Pulmonary artery endothelial cell (primary cell): ENCODE measurements at places on chromosomes 16 and 17.

DNA sequence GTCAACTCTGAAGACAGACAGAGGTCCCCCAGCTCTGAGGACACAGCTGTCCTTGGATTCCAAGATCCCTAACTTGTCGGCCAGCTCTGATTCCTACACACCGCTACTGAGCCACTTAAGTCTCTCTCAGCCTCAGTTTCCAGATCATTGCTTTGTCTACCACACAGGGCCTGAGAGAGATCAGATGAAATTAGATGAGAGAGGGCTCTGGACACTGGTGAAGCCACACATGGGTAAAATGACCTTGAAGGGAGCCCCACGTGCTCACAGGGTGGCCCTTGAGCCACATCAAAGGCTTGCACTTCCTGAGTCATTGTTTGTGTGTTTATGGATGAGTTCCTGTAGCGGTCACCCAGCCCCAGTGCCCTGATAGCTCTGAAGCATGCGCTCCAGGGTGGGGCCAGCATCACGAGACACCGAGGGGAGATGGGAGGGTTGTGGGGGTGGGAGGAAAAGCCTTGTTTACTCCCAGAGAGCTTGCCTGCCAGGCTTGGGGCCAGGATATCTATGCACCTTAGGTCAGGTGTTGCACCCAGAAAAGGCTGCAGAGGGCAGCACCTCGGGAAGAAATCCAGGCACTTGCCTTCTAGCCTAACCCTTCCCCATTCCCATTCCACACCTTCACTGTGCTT lies 32.7 kb upstream of the SLC6A2 start:
- DNase-seq: no peak

GRCh38 chr16:15450624-15451023 lies 16.2 kb downstream of the BMERB1 start:
- no peak for DNase-seq

GRCh38 chr17:40312131-40312731 lies 3.3 kb downstream of the RARA start:
- DNase-seq: no peak

DNA sequence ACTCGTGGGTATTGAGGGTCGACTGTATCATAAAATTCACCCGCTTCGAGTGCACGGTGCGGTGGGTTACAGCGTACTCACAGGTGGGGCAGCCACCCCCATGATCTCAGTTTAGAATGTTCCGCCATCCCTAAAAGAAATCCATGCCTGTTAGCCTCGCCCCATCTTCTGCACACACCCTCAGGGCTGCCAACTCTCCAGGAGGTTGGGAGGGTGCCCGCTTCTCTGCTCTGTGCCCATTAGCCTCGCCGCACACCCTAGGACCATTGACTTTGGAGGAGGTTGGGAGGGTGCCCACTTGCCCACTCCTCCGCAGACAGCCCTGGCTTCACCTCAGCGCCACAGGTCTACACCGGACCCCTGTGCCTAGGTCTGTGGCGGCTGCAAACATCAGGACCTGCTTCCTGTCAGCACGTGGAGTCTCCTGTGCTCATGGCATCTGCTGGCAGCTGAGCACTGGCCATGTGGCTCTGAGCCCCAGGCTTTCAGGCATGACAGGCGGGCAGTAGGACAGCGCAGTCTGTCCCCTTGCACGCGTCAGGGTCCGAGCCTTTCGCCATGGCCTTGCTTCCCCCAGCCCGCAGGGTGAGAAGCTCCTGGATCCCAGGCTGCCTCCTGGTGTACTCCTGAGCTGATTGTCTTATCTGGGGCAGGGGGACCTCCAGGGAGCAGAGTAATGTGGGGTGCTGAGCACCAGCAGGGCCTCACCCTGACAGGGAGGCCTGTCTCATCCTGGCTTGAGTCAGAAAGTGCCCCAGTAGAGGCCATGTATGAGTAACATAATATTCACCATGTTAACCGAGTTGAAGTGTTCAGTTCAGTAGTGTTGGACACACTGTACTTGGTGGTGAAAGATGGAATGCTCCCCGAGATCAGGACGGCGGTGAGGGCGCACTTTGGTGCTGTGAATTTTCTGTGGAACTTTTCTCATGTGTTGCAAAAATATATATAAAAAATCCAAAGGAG lies 21.9 kb downstream of the NME3 start:
- DNase-seq: no peak

DNA sequence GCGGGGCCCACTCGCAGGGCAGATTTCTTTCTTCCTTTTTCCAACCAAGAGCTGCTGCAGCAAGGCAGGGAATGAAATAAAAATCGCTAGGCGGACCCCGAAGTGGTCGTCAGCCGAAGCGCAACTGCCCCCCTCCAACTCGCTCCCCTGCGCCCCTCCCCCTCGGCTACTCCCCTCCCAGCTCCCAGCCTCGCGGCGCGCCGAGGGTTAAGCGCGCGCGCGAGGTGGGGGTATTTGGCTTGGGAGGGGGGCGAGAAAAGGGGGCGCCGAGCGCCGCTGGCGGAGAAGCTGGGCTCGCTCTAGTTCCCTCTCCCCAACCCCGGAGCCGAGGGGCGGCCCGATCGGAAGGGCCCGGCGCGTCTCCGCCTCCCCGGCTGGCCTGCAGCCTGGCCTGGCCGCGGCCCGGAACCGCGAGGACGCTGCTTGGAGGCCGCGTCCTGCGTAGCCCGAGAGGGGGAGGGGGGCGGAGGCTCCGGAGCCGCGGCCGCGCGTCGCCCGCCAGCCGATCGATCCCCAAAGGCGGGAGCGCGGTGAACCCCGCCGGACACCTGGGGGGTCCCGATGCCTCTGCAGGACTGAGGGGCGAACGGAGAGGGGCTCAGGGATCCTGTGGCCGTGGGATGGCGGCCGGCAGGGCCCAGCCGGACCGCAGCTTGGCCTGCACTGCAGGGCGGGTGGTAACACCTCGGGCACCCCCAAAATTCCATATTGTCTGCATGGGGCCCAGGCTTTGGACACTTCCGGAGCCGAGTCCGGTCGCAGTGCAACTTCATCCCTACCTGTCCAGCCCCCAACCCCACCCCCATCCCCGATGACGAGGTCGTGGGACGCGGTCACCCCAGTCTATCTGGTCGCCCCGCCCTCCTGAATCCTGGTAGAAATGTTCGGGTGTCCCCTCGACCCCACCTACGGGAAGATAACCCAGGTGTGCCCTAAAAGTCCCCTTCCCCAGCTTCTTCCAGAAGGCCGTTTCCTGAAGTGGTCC lies 4.9 kb upstream of the CBX4 start:
- DNase-seq: no peak

- DNase-seq: no peak
Measured at GRCh38 chr16:77993111-77993985, 29.0 kb upstream of the CLEC3A start.

DNA sequence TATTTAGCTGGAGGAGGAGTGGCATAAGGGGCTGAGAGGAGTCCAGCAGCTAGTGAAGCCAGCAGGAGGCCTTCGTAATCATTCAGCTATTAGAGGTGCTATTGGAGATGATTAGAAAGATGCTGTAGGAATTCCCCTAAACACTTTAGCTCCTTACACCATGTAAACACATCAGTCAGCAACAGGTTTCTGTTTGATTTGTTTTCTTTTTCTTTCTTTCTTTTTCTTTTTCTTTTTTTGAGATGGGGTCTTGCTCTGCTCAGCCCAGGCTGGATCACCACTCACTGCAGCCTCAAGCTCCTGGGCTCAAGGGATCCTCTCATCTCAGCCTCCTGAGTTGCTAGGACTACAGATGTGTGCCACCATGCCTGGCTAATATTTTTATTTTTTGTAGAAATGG lies 10.6 kb upstream of the SEPHS2 start:
- DNase-seq: no peak

DNA sequence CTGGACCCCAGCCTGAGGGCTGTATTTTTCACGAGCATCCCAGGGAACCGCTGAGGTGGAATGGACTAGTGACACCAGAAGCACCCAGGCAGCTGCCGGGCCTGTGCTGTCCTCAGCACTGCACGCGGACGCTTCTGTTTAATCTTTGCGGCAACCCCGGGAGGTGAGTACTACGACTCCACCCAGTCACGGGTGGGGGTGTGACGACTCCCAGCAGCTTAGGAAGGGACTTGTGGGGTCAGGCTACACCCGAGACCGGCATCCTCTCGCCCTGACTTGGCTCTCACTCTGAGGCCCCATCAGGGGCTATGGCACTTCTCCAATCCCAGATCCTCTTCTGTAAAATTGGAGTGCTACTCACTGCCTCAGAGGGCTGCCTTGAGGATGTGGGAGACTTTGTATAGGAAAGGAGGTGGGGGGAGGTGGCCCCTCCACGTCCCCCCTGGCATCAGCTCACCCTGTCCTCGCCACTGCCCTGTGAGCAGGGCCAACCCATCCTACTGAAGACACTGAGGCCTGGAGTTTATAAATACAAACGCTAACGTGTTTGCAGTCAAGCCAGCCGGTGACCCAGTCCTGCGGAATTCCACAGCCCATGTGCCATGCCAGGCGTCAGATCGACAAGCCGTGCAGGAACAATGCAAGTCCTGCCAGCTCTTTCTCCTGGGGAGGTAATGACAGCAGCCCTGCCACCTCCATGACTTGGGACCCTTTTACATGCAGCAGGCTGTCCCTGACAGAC lies 44.4 kb downstream of the PPL start:
- no peak for DNase-seq

DNA sequence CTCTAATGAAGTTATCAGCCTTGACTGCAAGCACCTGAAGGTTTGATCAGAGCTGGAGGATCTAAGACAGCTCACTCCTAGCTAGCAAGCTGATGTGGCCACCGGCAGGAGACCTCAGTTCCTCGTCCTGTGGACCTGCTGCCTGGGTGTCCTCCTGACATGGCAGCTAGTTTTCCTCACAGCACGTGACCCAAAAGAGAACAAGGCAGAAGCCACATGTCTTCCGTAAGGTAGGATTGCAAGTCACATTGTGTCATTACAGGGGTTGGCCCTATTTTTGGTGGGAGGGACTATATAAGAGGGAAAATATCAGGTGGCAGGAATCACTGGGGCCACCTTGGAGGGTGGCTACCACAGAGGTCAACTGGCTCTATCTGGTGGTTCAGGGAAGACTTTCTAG lies 18.1 kb upstream of the WWOX start:
- no peak for DNase-seq

- no peak for DNase-seq
Measured at GRCh38 chr17:73293031-73293430, 18.8 kb downstream of the CDC42EP4 start.

DNA sequence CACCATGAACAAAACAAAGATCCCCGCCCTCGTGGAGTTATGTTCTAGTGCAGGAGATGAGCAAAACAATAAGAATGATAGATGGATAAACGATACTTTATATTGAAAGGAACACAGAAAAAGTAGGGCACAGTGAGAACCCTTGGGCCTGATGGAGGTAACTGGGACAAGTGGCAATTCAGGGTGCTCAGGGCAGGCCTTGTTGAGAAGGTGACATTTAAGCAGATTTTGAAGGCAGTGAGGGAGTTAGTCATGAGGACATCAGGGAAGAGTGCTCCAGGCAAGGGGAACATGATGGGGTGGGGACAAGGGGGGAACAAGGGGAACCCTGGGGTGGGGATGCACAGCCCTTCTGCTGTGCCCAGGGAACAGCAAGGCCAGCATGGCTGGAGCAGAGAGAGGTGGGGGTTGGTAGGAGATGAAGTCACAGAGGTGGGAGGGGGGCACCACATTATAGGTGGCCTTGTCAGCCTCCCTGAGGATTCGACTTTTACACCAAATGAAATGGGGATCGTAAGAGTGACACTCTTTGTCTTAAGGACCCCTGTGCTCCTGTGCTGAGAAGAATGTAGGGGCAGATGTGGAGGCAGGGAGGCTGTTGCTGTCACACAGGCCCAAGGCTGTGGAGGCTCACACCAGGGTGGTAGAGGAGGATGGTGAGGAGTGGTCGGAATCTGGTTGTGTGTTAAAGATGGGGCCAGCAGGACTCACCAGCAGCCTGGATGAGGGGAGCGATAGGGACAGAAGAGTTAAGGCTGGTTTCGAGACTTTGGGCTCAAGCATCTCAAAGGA lies 9.2 kb upstream of the PRM1 start:
- DNase-seq: no peak

DNA sequence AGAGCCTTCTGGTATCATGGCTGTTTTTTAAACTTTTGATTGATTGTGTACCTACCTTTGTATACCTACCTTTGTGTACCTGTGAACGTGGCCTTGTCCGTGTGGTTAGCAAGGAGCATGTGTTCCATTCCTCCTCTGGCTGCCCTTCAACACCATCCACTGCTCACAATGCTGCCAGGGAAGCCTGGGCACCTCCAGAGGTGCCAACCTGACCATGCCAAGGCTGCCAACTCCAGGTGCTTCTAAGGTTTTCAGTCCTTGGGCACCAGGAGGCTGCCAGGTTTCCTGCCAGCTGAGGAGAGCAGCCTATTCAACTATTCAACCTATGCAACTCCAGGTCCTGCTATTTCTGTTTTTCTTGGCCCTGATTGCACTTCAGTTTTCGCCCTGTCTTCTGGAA lies 17.6 kb upstream of the ARL4D start:
- no peak for DNase-seq

- DNase-seq: no peak
Measured at GRCh38 chr17:66002063-66002585, 189.8 kb downstream of the CEP112 start.

GRCh38 chr16:28110479-28110878 lies 47.0 kb upstream of the GSG1L start:
- no peak for DNase-seq

DNA sequence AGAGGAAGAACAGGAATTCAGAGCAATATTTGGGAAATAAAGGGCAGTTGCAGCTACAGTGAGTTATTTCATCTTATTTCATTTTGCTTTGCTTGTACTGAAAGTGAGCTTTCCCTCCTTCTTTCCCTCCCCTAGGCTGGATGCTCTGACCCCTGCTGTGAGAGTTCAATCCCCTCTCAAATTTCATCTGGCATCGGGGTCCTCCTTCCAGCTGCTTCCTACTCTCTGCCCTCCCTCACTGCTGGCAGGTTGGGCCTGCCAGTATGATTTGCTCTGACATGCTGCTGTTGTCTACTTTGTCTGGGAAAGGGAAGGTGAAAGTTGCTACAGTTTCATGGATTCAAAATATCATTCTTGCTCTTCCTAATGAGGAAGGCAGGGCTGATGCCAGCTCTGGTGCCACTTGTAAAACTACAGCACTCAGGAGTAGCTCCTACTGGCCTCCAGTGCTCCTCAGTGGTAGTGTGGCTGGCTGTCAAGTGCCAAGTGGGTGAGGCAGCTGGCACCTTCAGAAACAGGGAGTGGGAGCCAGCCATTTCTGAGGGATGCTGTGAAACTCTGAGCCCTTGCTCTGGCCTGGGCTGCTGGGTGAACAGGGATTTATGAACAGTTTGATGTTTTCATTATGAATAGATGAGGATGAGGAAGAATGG lies 408.6 kb downstream of the HAPSTR1 start:
- no peak for DNase-seq

DNA sequence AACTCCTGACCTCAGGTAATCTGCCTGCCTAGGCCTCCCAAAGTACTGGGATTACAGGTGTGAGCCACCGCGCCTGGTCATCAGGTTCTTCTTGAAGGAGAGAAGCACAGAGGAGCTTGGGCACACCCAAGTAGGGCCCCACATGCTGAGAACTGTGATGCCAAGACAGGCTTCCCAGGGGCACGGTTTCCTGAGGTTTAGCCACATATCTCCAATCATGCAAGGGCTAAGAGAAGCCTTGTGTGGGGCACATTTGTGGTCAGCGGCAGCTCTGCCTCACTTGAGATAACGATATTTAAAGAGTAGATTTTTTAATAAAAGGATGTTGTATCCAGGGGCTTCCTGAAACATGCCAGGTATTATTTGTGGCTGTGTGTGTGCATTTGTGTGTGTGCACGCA lies 46.9 kb downstream of the CUEDC1 start:
- no peak for DNase-seq

GRCh38 chr16:46774743-46775177 lies 26.6 kb upstream of the MYLK3 start:
- no peak for DNase-seq
